Activated B cell treated with CpG ODN at 0.5 μM for 24 hours (primary cell): ENCODE measurements at places on chromosomes 16 and 17. TPM values are rescaled to one million over a fixed set of nuclear protein-coding genes. Genes with fewer than 3 reads are reported as not detected.

GRCh38 chr16:4410335-4411075 is 5.9 kb downstream of the CORO7 start:
- DNase-seq: no peak

DNA sequence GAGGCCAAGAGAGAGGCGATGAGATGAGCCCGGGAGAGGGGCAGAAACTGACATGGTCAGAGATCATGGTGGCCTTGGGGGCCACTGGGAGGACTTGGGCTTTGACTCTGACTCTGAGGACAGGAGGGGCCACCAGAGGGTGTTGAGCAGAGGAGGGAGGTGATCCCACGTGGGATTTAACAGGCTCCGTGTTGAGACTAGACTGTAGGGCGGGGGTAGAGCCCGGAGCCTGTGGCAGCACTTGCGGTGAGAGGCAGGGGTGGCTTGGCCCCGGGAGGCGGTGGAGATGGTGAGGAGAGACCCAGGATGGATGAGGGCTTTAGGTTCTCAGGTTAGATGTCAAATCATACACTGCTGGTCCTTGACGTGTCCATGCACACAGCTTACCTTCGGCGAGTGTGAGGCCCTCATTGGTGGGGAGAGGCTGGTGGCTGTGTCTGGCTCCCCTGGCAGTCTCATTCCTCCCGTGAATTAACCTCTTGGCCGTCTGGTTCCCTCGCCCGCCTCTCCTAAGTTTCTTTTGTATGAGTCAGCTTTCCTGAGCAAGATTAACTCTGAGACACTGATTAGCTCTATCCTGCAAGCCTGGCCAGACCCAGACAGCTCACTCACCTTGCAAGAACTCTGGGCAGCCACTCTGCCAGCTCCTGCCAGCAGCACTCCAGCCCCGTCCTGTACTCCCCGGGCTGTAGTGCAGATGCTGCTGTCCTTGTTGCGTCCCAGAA is 39.7 kb downstream of the VPS35L start:
- no peak for DNase-seq

- DNase-seq: no peak
These were observed 22.6 kb downstream of the SCNN1B start for GRCh38 chr16:23324727-23325126.

GRCh38 chr17:49980703-49981197 is 11.8 kb downstream of the DLX4 start:
- no peak for DNase-seq

DNA sequence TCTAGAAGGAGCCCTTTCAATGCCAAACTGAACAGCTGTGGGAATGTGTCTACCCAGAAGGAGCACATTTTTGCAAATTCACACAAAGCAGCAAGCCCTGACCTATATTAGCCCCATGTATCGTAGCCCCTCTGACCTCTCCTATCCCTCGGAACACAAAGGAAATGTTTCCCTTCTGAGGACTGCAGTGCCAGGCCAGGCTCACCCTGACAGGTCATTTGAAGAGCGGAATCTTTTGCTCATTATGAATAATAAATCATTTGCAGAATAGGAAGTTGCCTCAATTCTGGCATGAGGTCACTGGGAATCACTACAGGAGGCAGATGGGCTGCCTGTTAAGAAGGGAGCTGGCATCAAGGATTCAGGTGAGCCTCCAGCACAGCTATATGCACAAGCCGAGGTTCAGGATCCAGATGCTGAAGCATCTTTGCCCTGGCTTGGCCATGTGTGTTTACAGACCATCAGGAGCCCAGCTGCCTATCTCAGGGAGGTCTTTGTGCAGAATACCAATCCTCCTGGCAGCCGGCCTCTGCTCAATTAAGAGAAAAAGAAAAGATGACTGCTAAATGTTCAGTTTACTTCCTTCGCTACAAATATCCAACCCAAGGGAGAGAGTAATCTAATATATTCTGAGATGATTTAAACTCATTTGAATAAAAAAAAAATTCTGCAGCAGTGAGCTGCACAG is 119.4 kb downstream of the USP31 start:
- no peak for DNase-seq

GRCh38 chr17:83106913-83107655 is 27.7 kb downstream of the METRNL start:
- DNase-seq: no peak

The STAC2 gene
- not detected in 2 replicates for total RNA-seq

GRCh38 chr17:19933221-19933620 is 44.4 kb downstream of the AKAP10 start:
- DNase-seq: no peak

The VMP1 gene
- 158 and 176 TPM in 2 replicates for total RNA-seq

- DNase-seq: no peak
These were observed 26.6 kb downstream of the IQCK start for GRCh38 chr16:19744670-19745069.

GRCh38 chr17:75589012-75589918 is 1.7 kb downstream of the MYO15B start:
- peak; percentile 97 for DNase-seq

GRCh38 chr16:86378831-86379504 is 131.4 kb upstream of the FOXF1 start:
- no peak for DNase-seq

DNA sequence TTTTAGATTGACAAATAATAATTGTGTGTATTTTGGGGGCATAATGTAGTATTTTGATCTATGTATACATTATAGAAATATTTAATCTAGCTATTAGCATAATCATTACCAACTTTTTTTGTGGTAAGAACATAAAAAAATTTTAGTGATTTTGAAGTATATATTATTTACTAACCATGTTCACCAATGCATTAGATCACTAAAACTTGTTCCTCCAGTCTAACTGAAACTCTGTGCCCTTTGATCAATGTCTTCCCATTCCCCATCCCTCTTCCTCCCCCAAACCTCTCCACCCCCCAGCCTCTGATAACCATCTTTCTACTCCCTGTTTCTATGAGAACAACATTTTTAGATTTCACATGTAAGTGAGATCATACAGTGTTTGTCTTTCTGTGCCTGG is 8.5 kb downstream of the EFCAB13 start:
- no peak for DNase-seq

The TMEM235 gene
- total RNA-seq: not detected in 2 replicates

The ACTG1 gene
- 2,863 and 2,949 TPM in 2 replicates for total RNA-seq

DNA sequence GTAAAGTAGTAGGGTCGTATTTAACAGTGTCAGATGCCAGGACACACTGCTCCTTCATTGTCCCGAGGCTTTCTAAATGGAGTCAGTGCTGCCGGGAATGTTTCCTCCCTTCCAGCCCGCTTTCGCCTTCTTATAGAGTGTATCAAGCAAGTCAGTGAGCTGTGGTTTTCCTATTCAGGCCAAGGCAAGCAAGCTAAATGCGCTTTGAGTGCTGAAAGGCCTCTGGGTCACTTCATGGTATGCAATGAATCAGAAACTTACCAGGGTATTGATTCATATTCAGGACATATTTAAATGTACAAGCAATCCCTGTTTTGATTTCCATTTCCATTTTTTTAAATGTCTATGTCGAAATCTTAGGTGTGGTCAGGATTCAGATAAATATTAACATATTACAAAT is 327.9 kb upstream of the SOX9 start:
- no peak for DNase-seq

The ABHD15 gene
- total RNA-seq: 11.0 and 11.2 TPM in 2 replicates

The TRIM37 gene
- total RNA-seq: 16.4 and 17.3 TPM in 2 replicates

The SLC13A2 gene
- not detected in 2 replicates for total RNA-seq

GRCh38 chr17:40063187-40063771 is 514 bp downstream of the THRA start:
- DNase-seq: no peak

DNA sequence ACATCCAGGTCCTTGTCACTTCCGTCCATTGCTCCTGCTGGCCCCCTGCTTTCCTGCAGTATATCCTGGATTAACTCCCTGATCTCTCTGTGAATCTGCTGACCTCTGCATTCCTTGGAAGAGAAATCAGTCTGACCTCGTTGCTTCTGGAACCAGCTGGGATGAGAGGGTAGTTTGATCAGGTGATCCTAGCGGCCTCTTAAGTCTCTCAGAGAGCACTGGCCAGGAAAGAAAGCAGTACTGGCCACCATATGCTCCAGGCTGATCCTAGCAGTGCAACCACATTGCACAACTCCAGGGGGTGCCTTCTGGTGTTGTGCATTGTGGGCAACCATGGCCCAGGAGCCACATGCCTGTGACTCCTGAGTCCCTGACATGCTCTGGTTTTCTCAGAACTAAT is 79.2 kb downstream of the ARHGAP23 start:
- no peak for DNase-seq

DNA sequence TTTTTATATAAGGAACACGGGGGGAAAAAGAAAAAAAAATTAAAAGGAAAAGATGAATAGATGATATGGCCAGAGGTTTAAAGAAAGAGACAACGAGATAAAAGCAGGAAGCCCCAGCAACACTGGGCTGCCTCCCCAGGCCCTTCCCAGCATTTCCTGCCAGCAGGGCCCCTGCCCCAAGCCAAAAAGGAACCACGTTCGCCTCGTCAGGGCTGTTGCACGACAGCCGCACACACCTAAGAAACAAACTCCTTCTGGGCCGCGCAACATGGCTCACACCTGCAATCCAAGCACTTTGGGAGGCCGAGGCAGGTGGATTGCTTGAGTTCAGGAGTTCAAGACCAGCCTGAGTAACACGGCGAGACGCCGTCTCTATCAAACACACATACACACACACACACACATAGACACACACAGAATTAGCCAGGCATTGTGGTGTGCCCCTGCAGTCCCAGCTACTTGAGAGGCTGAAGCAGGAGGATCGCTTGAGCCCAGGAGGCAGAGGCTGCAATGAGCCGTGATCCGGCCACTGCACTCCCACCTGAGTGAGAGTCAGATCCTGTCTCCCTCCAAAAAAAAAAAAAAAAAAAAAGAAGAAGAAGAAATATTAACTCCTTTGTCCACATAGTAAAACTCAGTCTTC is 83.0 kb downstream of the ANKRD11 start:
- no peak for DNase-seq

The PPY gene
- not detected in 2 replicates for total RNA-seq

The TELO2 gene
- total RNA-seq: 72.9 and 78.8 TPM in 2 replicates

GRCh38 chr17:77036136-77036840 is 104.5 kb upstream of the SEC14L1 start:
- no peak for DNase-seq

The CHD9NB gene
- not detected in 2 replicates for total RNA-seq

DNA sequence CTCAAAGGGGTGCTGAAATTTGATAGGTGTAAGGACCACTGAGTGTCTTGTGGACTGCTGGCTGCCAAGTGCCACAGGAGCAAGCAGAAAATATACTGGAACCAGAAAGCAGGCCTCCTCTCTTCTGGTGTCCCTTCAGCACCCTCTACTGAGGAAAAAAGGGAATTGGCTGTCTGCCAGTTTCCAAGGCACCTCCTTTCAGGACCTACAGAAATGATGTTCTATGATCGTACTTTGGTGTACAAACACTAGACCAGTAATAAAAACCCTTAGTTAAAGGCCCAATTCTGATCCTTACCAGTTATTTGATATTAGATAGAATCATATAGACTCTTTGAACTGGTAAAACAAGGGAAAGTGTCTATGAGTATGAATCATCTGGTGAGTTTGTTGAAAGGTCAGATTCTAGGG is 35.8 kb upstream of the BCAS3 start:
- no peak for DNase-seq

GRCh38 chr16:70737377-70738082 is 51.7 kb upstream of the MTSS2 start:
- DNase-seq: peak; percentile 34

DNA sequence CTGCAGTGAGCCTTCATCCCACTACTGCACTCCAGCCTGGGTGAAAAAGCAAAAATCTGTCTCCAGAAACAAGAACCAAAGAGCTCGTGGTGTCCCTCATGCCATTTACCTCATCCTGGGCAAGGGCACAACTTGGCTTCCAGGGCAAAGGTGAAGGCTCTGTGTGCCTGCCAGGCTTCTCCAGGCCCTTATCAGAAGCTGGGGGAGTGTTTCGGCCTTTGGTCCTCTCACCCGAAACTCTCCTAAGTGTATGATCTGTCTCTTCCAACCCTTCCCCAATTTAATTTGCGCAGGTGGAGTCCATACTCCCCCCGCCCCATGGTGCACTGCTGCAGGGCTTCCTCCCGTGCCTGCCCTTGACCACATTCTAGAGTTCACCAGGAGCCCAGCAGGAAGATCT is 1.1 kb downstream of the CES2 start:
- DNase-seq: no peak

The CIBAR2 gene
- total RNA-seq: not detected in 2 replicates

DNA sequence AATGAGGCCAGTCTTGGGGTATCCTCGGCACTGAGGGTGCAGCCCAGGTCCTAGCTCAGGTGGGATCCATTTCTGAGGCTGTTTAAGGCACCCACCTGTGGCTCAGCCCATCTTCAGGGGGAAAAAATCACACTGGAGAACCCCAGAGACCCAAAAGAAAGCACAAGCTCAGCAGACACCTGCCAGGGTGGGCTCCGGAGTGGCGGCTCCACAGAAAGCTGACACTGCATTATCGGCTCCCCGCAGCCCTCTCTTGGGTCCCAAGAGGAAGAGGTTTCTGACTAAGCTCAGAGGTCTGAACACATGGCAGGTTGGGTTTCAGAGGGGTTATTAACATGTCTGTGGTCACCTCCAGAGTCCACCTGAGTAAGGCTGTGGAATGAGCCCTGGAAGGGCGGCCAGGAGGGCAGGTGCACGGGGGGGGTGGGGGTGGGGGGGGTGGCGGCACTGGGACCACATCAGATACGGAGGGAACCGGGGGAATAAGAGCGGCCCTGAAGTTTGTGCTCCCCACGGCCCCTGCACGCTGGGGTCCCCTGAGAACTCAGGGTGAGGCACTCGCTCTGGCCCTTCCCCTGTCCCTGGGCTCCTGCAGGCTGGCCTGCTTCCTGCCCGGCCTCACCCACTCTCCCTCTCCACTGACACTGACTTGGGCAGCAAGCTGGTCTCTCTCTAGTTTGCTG is 79.5 kb downstream of the TIMM22 start:
- DNase-seq: no peak

GRCh38 chr16:64540434-64540833 is 581.4 kb downstream of the CDH11 start:
- no peak for DNase-seq

The TBC1D3 gene
- total RNA-seq: 1.8 and 4.2 TPM in 2 replicates

GRCh38 chr16:84324434-84325262 is 30.0 kb downstream of the WFDC1 start:
- no peak for DNase-seq

DNA sequence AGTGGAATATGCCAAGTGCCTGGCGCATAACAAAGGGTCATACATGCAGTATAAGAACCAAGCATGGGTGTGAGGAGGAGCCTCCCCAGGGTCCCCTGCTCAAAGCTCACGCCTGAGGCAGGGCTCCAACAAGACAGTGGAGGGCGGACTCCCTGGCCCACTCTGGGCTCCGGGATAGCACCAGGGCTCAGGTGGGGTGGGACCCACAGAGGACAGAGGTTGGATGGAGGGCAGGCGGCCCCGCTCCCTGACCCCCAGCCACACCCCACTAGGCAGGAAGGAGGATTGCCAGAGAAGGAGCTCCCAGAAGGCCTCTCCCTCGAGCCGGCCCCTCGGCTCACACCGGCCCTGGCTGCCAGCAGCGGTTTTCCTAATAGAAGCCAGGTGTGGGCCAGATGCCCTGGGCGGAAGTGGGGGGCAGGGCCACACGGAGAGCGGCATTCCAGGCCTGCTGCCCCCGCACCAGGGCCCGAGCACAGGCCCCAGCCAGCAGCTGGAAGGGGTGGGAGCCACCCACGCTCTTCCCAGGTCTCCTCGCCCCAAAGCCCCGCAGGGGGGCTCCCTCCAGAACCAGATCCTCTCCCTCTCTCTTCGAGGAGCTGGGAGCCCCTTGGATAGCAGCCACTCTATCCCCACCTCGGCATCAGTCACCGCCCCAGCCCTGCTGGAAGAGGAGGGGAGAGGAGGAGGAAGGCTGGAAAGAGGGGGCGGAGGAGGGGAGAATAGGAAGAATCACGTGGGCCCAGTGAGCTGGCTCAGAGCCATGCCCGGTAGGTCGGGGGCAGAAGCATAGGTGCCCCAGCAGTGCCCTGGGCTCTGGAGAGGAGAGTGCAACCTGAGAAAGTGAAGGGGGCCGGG is 21.0 kb downstream of the VASN start:
- DNase-seq: no peak

- DNase-seq: no peak
These were observed 107.4 kb upstream of the CDH11 start for GRCh38 chr16:65229191-65229662.
